SK-N-SH (cell line): ENCODE measurements at places on chromosomes 2 and 18.
A peak's percentile ranks its signal among the peaks of the same experiment; 100 is the strongest.

DNA sequence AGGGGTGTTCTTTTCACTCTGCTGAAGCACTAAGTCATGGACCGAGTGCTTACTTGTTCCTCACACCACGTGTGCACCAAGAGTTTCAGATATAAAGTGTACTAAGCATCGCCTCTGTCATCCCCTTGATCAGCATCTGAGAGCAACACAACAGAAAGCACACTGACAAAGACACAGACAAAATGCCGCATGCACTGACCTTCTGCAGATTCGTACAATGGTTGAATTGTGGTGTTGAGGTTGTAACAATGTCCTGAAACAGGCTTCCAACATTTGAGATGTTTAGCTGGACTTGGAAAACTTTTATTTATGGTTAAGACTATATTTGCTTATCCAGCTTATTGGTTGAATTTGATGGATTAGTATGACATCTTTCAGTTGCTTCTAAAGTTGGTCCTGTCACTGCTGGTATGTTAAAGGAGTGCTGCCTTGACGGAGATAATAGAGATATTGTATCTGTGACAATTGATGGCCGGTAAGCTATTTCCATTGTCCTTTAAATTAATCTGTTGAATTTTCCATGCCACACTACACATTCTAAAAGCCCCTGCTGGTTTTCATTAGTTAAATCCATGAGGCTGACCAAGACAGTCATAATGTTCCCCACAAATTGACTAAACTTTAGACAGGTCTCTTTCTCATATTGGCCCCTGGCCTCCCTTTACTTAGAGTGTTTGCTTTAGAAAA, 99.9 kb downstream of the CBLN2 start:
- DNase-seq = no peak

DNA sequence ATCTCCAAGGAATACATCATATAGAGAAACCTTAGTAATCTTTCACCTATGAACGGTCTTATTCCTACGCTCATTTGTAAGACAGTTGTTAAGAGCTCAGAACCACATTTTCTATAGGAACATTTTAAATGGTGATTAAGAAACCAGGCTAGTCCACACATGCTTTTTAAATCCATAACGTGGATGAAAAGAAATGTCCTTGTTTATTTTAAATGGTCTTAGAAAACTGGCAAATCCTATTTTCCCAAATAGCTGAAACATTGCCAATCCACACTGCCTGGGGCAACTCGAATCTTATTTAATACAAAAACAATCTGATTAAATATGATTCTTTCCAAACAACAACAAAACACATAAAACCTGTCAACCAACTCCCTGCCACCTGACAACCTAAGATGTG, 23.7 kb downstream of the METTL8 start:
- no peak for DNase-seq

DNA sequence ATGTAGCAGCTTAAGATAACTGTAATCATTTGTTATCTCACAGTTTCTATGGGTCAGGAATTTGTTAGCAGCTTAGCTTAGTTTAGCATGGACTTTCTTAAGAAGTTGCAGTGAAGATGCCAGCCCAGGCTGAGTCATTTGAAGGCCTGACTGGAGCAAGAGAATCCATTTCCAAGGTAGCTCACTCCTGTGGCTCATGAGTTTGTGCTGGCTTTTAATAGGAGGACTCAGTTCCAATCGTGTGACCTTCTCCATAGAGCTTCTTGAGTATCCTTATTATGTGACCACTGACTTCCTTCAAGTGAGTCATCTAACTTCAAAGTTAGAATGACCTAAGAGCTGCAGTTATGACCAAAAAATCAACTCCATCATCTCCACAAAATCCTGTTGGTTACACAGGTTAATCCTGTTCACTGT, 1.4 kb downstream of the GPATCH11 start:
- DNase-seq = no peak

DNA sequence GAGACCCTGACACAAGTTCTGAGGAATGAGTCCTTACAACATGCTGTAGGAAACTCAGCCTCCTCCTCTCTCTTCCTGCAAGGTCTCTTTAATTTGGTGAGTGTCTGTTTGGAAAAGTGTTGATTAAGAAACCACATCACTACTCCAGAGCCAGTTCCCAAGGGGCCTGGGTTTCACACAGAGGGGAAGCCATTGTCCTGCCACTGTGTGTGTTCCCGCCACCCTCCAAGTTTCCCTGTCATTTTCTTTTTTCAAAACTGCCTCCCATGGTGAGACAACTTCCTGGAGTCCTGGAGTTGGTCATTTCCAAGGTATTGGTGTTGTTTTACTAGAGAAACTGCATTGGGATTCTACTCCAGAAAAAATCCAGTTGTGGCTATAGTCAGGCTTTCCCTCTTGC, 232.0 kb upstream of the PARD3B start:
- DNase-seq = no peak

DNA sequence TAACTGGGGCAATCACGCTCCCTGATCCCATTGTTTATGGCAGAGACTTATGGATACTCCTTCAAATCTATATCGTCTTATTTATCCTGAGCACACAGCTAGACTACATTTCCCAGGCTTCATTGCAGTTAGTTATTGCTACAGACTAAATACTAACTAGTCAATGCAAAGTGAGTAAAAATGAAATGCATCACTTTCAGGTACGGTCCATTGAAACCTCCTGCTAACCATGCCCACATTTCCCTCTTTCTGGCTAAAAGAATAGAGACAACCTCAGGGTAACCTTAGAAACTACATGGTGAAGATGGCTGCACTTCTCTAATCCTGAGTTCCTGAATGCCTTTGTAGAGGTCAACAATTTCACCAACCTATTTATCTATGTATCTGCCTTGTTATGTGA, 437.4 kb downstream of the EPHA4 start:
- DNase-seq = no peak

DNA sequence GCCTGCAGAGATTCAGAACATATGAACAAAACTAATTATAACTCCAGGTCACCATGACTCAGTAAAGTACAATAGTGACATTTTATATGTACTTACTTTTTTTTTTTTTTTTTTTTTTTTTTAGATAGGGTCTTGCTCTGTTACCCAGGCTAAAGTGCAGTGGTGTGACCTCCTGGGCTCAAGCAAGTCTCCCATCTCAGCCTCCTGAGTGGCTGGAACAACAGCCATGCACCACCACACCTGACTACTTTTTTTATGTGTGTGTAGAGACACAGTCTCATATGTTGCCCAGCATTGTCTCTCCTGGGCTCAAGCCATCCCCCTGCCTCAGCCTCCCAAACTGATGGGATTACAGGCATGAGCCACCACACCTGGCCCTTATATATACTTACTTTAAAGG, 130.7 kb upstream of the B3GNT2 start:
- DNase-seq = no peak

GRCh38 chr2:108243566-108243965, 3.8 kb downstream of the SULT1C3 start:
- no peak for DNase-seq

GRCh38 chr2:160425434-160426151, 68.0 kb downstream of the RBMS1 start:
- no peak for DNase-seq

DNA sequence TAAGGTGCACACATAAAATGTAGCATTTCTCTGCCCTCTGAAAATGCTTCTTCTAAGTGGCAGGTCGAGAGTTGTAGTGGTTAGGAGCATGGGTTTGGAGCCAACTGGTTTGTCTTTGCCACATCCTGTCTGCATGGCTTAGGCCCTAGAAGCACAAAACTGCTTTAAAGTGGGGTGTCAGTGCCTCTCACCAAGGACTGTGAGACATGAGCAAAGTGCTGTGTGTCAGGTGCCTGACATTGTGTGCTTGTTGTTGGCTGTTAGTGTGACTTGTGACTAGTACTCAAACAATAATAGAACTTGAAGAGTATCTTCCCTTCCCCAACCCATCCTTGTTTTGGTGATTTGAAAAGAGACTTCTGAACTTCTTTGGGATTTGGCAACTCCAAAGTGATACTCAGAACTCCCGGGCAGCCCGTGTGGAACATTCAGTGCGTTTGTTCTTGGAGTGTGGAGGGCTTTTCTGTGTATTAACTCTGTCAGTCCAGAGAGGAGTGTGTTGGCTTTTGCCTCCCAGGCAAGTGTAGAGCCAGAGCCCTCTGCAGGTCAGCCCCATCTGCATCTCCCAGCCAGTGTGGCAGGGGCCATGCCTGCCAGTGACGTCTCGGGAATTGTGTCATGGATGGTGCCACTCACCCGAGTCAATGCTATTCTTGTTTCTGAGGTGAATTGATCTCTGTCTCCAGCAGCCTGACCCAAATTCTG, 5.0 kb downstream of the MGAT5 start:
- DNase-seq = no peak

GRCh38 chr2:74333175-74333574, 10.0 kb downstream of the SLC4A5 start:
- peak; percentile 22 for DNase-seq

DNA sequence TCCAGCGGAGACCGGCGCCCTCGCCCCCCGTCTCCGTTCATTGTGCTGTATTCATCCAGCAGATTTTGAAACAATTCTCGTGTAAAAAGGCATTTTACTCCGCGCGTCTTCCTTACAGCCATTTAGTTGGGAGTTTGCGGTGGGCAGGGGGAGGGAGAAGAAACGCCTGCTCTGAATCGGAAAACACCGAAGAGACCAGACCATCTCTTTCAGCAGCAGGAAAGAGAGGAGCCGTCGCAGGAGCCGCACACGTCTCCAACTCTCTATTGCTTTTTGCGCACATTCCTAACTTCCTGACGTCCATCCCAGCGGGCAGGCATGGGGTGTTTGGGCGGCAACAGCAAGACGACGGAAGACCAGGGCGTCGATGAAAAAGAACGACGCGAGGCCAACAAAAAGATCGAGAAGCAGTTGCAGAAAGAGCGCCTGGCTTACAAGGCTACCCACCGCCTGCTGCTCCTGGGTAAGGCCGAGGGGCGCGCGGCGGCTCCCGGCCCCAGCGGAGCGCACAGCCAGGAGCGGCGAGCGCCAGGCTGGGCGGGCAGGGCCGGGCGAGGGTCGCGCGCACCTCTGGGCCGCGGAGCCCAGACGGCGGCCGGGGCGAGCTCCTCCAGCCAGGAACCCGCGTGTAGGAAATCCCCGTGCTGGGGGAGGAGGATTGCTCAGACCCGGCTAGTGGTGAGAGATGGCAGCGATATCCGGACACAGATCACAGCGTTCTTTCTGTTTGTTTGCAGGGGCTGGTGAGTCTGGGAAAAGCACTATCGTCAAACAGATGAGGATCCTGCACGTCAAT, 63.2 kb downstream of the GNAL start:
- DNase-seq = peak; percentile 32

DNA sequence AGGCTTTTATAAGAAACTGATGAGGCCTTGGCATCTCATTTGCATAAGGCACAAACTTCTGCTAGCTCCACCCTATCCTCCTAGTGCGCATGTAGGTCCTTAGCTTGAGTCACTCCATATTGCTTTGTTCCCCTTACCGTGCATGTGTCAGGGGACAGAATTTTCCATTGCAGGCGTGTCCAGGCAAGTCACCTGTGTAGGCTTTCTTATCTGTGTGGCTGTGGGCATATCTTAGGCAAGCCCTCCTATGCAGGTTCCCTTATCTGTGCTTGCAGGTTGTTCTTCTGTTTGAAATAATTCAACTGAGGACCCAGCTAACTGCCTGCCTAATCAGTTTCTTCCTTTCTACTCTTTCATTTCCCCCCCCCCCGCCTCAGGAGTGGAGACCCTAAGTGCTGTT, 63.3 kb upstream of the CDCA7 start:
- no peak for DNase-seq

DNA sequence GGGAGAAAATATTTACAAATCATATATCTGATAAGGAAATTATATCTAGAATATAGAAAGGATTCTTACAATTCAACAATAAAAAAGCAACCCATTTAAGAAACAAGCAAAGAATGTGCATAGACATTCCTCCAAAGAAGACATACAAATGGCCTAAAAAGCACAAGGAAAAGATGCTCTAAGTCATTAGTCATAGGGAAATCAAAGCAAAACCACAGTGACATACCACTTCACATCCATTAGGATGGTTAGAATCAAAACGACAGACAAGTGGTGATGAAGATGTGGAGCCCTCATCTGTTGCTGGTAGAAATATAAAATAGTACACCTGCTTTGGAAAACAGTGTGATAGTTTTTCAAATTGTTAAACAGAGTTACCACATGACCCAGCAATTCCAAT, 48.2 kb downstream of the MAPRE2 start:
- DNase-seq = no peak

DNA sequence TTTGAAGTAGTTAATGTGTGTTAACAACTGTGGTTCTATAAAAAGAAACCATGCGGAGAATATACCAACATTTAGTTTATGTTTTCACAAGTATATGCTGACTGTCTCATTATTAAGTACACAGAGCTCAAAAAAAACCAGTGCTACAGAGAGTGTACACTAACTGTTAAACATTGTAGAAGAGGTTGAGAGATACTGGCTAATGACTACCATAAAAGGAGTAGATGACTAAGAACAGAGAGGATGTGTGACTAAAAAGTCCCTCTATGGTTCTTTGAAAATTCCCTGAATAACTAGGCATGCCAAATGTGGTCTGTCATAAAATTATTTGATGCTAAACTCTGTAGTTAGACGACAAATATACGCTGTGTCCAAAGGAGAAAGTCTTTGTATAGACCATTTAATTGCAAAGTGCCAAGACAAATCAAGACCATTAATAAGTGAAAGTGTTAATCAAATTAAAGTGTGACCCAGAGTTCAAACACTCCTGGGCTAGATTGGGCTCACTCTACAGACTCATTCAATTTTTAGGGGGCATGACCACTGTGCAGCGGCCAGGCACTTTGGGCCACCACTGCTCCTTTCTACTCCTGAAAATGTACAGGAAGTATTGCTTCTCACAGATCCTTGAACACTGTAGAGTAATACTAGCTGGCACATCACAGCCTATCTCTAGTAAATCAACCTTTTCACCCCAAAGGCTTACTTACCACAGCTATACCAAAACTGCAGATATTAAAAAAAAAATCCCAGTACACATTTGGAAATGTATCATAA, 45.1 kb upstream of the SERTAD2 start:
- DNase-seq = no peak

DNA sequence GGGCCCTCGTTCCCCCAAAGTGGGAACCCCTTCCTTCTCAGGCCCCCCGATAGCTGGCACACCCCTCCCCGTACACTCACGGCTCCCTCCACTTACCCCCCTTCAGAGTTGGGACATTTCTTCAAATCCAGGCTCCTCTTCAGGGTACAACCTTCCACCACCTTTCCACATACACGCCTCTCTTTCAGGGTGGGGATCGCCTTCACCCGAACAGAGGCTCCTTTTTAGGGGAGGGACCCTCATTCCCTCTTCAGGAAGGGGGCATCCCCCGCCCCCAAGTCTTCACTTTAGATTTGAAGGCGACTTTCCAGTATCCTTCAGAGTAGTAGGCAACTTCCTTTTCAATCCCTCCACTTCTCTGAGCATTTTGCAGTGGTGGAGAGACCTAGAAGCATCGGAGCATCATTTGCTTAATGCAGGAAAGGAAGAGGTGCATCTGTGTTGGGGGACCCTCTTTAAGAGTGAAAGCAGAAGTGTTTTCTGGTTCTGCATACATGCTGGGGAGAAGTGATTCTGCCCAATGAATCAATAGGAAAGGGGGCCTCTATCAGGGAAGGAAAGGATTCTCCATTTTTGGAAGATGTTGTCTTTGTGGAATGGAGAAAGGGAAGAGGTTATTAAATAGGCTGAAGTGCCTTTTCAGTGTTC, 845 bp downstream of the EML4 start:
- peak; percentile 34 for DNase-seq

- DNase-seq = peak; percentile 27
Observed at GRCh38 chr2:226794196-226794661, 5.4 kb downstream of the IRS1 start.
